Vagina (tissue), 2 donors: ENCODE measurements at places on chromosomes 6 and 20. TPM values are rescaled to one million over a fixed set of nuclear protein-coding genes. Genes with fewer than 3 reads are reported as not detected.

The EDN1 gene
- total RNA-seq = 7.1 TPM

The SFT2D1 gene
- total RNA-seq = 23.3 TPM

DNA sequence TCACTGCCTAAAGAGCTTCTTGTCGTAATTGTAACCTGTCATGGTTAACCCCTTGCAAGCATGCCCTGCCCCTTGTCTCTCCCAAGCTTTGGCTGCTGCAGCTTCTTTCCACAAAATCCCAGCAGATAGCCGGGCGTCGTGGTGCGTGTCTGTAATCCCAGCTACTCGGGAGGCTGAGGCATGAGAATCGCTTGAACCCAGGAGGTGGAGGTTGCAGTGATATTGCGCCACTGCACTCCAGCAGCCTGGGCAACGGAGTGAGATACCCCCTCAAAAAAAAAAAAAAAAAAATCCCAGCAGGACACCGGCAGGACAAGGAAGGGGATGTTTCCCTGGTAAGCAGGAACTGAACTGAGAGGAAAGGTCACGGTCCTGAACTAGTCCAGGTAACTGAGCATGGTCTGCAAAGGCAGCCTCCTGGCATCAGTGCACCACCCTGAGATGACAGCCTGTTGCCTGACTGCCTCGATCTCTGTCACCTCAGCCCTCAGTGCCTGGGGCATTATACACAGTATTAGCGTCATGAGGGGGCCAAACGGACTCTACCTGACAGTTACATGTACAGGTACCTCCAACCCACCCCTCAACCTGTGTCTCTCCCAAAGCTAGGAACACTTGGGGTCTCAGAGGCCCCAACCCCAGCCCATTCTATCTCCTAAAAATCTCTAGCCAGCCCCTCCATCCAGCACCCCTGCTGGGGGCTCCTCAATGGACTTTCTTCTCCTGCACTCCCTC, 1.8 kb downstream of the LZTS3 start:
- DNase-seq = no peak

DNA sequence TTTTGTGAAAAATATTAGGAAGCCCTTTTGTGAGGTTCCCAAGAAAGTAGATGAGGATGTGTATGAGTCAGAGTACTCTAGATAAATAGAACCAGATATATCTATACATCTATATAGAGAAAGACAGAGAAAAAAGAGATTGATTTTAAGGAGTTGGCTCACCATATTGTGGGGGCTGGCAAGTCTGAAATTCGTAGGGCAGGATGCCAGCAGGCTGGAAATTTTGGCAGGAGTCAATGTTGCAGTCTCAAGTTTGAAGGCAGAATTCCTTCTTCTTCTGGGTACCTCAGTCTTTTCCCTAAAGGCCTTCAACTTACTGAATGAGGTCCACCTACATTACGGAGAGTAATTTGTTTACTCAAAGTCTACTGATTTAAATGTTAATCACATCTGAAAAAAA, 65.3 kb upstream of the SAMD3 start:
- DNase-seq = no peak

DNA sequence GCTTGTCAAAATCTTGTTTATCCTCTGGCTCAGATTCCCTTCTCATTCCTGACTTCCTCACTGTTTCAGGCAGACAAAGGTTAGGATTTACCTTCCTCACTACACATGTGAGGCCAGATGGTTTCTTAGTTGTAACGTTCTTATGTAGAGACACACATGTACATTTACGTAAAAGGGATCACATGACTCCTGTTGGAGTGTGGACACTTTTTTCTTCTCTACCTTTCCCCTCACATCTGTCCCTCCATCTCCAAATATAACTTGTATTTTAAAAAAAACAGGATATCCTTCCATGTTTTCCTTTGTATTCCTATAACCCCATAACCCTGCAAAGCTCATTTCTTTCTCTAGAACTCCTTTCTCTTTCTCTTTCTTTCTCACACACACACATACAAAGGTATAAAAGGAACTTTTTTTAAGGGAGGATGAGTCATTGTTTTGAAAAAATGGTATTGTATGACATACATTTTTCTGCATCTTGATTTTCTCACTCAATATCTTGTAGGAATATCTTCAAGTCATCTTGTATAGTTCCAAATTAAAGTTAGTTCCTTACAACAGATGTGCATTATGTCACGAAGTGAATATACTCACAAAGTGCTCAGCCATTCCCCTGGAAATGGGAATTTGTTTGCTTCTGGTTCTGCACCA, 78.2 kb upstream of the SULF2 start:
- no peak for DNase-seq
